Hematopoietic multipotent progenitor cell treated with erythropoietin and hydrocortisone succinate and interleukin-3 and kit ligand, for 4 days (in vitro differentiated cells): ENCODE measurements at places on chromosomes 3 and 15.
A peak's percentile ranks its signal among the peaks of the same experiment; 100 is the strongest.

- DNase-seq = peak; percentile 28
Measured at GRCh38 chr3:197001972-197002700, 27.5 kb downstream of the MELTF start.

- DNase-seq = no peak
Measured at GRCh38 chr15:52787123-52787503, 3.0 kb downstream of the ONECUT1 start.

DNA sequence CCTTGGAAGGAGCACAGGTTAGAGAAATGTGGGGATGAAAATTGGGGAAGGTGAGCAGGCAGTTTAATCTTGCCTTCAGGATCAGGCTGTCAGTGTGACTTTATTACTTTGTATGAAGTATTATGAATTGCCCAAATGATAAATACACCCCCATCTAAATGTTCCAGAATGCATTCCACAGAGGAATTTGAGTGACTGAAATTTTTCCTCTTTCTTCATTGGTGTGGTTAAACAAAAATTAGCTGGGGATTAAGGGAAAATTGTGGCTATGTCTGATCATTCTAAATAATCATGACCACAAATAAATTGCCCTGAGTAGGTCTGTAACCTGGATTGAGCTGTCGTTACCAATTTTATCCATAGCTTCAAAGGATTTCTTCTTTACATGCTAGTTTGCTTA, 33.5 kb downstream of the FAM98B start:
- no peak for DNase-seq

DNA sequence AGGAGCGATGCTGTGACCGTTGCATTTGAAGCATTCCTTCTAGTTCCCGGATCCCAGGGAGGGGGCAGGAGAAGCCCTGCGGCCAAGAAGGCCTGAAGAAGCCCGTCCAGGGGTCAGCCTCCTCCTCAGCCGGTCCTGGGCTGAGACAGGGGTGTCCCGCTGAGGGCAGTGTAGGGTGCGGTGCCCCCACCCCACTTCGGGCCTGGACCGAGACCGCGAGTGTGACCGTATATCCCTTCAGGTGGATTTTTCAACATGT, 2.8 kb downstream of the OCA2 start:
- no peak for DNase-seq

GRCh38 chr15:55990998-55991397, 2.4 kb downstream of the NEDD4 start:
- DNase-seq = no peak

DNA sequence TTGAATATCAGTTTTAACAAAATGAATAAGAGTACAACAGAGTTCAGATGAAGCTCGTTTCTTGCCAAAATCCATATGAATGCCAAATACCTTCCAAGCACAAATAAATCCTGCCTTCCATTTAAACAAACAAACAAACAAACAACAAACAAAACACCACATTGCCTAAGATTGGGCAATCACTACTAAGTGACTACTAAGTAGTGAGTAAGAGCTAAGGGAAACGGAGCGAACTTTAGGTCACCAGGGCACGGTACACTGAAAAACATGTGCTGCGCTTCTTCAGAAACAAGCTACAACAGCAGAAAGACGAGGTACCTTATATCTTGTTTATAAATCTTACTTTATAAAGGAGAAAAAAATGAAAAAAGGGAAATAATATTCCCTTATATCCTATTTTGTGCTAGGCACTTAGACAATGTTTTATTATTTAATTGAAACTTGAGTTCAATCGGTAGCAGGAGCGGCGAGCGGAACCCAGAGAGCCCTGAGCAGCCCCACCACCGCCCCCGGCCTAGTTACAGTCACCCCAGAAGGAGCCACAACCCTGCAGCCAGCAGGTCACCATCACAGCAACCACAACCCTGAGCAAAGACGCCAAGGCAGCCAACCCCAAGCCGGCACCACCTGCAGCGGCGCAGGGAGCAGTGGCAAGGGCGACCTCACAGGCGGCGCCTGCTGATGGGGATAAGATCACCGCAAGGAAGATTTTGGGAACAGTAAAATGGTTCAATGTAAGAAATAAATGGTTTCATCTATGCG, 216.9 kb downstream of the ZBTB20 start:
- no peak for DNase-seq

GRCh38 chr3:23567917-23568316, 237.8 kb upstream of the UBE2E1 start:
- peak; percentile 11 for DNase-seq

DNA sequence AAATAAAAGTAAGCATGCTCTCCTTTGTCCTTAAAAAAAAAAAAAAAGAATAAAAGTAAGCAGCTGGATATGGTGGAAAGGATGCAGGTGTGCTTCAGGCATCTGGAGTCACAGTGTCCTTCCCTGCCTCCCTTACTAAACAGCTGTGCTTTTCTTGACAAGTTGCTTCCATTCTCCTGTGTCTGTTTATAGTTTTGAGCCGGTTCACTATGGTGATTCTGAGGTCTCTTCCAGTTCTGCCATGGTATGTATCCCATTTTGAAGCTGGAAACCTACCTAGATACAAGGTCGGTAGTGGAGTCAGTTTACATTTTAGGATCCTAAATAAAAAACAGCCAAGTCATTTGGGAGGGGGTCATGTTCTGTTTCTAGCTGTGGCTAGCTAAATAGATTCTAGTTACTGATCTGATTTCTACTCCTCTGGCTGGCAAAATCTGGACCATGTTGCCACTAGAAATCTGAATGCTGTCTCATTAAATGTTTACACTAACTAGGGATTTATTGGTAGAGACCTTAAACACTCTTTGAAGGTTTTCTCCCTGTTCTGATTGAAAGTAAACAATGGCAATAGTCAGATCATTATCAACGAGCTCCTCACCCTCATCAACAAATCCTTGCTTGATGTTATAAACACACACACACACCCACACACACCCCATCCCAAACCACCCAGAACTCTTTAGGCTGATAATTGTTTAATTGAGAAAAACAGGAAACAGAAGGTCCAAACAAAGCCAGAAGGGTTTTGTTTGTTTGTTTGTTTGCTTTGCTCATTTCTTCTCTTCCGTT, 7.9 kb downstream of the TNFSF10 start:
- DNase-seq = no peak

- DNase-seq = no peak
Measured at GRCh38 chr3:163175970-163176369, 1679.4 kb downstream of the OTOL1 start.

DNA sequence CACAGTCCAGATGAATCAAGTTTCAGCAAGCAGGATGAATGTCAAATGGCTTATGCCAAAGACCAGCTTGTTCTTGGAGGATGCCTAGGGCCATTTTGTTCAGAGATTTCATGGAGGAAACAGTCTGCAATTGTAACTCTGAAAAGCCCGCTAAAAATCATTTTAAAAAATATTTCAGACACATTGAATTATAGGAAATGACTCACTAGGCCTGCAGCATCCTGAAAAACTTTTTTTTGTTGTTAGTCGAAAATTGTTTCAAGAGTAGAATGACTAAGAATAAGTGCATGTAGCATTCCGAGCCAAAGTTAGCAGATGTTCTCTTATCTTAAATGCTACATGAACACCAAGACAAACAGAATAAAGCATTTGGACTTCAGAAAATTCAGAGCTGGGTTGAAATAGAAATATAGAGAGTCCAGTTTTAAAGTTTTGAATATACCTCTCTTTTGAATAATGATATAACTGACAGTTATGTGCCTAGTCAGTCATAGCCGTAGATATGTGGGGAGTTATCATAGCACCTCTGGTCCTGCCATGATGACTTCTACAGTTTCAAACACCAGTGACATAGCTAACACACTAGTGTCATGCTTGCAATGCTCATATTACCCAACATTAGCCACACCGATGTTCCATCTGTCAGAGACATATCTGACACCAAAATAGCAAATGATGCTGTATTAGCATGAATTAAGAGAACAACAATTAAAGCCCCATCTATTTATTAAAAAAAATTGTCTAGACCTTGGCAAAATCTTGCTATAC, 1462.8 kb upstream of the GBE1 start:
- DNase-seq = no peak

DNA sequence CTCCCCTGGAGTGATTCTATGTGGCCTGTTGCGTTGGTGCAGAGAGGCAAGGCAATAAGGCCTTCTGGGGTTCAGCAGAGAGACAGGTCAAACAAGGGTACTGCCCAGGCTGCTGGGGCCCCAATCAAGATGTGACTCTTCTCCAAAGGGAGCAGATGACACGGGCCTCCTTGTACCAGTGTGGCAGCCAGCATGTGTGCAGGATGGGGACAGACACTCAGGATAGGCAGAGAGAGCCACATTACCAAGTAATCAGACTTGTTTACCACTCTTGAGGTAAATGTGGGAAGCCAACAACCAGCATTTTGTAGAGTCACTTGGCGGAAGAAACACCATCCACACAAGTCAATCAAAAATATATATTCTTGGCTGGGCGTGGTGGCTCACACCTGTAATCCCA, 95.3 kb upstream of the DLG1 start:
- DNase-seq = no peak

GRCh38 chr3:118846176-118846575, 188.5 kb downstream of the IGSF11 start:
- no peak for DNase-seq

GRCh38 chr3:123735456-123735855, 148.7 kb downstream of the MYLK start:
- DNase-seq = no peak

- DNase-seq = no peak
Measured at GRCh38 chr3:11327619-11328018, 55.4 kb downstream of the ATG7 start.

GRCh38 chr3:108983051-108983450, 29.4 kb upstream of the GUCA1C start:
- no peak for DNase-seq

GRCh38 chr3:96370637-96371036, 443.8 kb upstream of the EPHA6 start:
- no peak for DNase-seq

- no peak for DNase-seq
Measured at GRCh38 chr15:88016406-88016805, 240.1 kb downstream of the NTRK3 start.

GRCh38 chr15:45064386-45064785, 41.4 kb downstream of the SORD start:
- DNase-seq = no peak

DNA sequence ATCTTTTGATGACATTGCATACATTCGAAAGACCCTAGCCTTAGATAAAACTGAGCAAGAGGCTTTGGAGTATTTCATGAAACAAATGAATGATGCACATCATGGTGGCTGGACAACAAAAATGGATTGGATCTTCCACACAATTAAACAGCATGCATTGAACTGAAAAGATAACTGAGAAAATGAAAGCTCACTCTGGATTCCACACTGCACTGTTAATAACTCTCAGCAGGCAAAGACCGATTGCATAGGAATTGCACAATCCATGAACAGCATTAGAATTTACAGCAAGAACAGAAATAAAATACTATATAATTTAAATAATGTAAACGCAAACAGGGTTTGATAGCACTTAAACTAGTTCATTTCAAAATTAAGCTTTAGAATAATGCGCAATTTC, 16.7 kb downstream of the KCNMB3 start:
- DNase-seq = no peak

- DNase-seq = peak; percentile 89
Measured at GRCh38 chr3:4752201-4753072, 226.8 kb upstream of the BHLHE40 start.

DNA sequence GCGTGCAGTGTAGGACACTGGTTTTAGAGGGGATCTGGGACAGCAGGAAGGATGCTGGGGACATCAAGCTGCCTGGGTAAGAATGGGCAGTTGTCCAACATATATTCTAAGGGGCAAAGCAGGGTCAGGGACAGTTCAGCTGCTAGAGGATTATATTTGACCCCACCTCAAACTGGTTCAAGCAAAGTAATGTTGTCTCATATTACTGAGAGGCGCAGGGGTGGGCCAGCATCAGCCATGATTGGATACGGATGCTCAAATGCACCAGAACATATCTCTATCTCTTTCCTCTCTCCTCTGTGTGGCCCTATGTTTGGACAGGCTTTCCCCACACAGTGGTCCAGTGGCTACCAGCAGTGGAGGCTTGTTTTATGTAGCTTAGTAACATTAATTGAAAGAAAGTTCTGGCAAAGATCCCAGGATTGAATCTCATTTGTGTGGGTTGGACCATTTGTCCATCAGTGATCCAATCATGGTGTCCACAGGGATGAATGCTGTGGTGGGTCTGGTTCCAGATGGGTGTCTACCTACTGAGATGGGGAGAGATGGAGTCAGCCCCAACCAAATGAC, 49.8 kb upstream of the RGMA start:
- no peak for DNase-seq

DNA sequence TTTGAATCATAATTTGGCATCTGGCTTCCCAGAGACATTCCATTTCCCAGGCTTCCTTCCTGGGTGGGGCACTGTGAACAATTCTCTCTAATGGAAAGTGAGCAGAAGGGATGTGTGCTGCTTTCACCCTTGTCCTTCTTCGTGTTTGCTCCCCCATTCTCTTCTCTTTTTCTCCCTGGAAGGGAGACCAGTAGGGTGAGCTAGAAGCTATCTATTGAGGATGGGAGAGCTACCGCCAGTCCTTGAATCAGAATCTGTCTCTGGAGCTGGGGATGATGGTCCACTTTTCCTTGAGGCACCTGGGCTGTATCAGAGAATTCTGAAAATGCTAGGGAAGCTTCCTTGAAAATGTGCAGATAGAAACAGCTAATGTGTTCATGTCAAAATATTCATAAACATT, 453.9 kb downstream of the WDR72 start:
- no peak for DNase-seq

GRCh38 chr15:99224372-99225214, 24.8 kb downstream of the TTC23 start:
- no peak for DNase-seq

DNA sequence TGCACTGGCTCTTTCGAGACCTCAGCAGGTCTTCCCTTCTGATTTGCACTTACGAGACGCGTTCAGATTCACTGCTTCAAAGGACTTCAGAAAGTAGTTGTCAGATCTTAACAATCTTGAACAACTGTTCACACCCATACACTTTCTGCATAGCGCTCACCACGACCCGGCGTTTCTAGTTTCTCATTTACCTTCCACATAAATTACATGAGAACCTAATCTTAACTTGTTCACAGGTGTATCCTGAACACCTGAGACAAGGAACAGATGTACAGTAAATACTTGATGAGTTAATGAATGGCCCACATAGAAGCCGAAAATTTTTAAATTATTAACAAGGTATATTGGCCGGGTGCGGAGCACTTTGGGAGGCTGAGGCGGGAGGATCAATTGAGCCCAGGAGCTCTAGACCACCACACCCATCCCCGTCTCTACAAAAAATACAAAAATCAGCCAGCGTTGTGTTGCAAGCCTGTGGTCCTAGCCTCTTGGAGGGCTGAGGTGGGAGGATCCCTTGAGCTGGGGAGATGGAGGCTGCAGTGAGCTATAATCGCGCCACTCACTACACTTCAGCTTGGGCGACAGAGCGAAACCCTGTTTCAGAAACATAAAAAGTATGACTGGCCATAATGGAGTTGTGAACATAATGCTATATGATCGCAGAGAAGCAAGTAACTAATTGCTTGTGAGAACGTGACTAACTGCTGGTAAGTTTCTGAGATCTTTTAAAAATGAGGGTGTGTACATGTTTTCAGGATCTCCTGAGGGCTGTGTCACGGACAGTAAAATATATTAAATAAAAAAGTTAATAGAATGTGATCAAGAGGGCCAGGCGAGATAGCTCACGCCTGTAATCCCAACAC, 984 bp upstream of the SMARCC1 start:
- DNase-seq = peak; percentile 26
